ENCODE measurements at places on chromosomes 7 and 10.

GRCh38 chr10:86311190-86311589, 55.4 kb downstream of the GRID1 start:
- no peak for DNase-seq

GRCh38 chr7:157978766-157979165, 608.9 kb downstream of the PTPRN2 start:
- DNase-seq, result no peak

DNA sequence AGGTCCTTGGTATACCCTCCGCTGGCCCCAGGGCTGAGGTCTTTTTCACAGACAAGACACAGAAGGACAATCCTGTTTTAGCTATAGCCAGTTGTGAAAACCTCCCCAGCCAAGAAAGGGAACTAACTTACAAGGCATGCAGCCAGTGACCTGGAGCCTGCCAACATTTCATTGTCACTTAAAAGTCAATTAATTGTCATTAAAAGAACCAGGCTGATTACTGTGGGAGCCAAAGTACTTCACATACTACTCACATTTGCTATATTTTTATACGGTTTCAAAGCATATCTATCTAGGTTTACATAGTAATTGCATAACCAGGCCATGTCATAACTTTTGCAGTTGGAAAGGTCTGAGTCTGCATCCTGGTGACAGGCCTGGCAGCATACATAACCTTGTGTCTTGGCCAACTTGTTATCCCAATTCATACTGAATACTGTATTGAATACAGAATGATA, 31.1 kb downstream of the NRBF2 start:
- no peak for DNase-seq

- DNase-seq, result peak; percentile 61
These were observed at the start of gene UBE2D4 for GRCh38 chr7:43925984-43926797. Gene UBE2D4 (plus strand): TSS chr7:43926436. CDS start chr7:43926533, 97 bp downstream.

- DNase-seq, result no peak
These were observed 37.4 kb downstream of the RASGEF1A start for GRCh38 chr10:43229208-43230061.

GRCh38 chr10:26696786-26697162, 727 bp upstream of the PDSS1 start:
- peak; percentile 66 for DNase-seq

- no peak for DNase-seq
These were observed 116.0 kb downstream of the PTPN20 start for GRCh38 chr10:47027108-47027783.

- DNase-seq, result no peak
These were observed 22.9 kb upstream of the MTPAP start for GRCh38 chr10:30371954-30372353.
